CD4-positive, alpha-beta T cell treated with Interleukin-12 subunit alpha and Interleukin-12 subunit beta, for 1 hour (primary cell): ENCODE measurements at places on chromosomes 1 and 21.

DNA sequence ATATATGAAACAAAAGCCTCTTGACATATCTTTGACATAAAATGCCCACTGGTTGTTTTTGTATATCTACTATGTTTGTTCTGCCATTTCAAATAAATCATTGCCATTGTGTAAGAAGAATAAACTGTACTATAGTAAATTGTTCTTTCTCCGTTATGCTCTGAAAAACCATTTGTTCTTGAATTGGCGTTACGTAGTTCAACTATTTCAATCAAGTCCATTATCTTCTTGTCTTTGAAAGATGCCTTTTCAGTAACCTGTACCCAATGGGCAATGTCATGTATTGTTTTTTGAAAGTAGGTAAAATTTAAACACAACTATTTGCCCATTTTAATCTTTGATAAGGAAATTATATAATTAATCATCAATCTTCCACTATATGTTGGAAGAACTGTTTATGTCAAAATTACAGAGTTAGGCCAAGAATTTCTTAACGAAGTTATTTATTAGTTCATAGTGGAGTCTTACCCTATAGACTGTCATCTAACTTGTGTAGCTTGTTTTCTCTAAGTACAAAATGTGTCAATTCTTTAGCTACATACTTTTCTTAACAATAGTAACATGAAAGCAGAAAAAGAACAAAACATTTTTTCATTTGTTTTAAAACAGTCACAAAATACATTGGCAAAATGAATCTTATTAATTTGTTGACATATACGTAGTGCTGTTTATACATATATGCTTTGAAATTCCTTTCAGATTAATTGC lies 294.8 kb downstream of the PTPRC start:
- no peak for DNase-seq

GRCh38 chr1:32215629-32216480 lies 6.3 kb downstream of the TMEM234 start:
- DNase-seq, result peak; percentile 70

- peak; percentile 73 for DNase-seq
Observed at GRCh38 chr1:119968068-119968492, 71.8 kb upstream of the ADAM30 start.

- no peak for DNase-seq
Observed at GRCh38 chr1:67769633-67770256, 63.5 kb downstream of the GNG12 start.

DNA sequence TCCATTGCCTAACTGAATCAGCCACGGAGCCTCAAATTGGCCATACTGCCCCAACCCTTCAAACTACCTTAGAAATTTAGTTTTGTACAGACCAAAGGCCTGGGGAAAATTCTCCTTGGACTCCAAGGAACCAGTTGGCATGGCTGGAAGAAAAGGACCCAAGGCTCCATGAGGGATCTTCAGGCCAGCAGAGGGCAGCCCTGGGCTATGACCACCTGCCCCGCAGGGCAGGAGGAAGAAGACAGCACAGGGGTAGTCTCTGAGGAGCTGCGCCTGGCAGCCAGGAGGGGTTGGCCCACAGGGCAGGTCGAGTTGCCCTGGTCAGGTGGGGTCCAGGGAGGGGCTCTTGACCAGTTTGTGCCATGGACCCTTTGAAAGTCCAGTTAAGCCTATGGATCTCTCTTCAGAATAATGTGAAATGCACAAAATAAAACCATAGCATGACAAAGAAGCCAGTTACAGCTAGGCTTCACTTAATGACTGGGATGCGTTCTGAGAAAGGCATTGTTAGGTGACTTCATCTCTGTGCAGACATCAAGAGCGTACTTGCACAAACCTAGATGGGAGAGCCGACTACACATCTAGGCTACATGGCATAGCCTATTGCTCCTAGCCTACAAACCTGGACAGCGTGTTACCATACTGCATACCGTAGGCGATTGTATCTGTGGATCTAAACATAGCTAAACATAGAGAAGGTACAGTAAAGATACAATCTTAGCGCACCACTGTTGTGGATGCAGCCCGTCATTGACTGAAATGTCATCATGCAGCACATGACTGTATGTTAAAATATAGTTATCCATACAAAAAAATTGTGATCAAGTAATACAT lies 26.1 kb downstream of the CACNA1S start:
- DNase-seq, result peak; percentile 42

DNA sequence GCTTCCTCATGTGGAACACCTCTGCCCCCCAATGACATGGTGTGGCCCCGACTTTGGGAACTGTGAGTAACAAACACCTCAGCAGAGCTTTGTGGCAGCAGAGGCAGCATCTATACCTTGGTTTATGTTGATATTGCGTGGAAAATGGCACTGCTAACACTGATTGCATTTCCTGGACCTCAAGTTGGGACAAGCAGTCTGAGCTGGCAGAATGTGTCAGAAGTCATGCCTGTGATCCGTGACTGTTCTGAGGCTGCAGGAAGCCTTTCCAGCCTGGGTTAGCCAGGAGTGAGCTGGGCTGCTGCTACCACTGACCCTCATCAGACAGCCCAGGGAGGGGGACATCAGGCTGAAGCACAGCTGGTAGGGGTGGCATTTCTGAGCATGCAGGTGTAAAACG lies 268.5 kb downstream of the KCNJ6 start:
- DNase-seq, result no peak

DNA sequence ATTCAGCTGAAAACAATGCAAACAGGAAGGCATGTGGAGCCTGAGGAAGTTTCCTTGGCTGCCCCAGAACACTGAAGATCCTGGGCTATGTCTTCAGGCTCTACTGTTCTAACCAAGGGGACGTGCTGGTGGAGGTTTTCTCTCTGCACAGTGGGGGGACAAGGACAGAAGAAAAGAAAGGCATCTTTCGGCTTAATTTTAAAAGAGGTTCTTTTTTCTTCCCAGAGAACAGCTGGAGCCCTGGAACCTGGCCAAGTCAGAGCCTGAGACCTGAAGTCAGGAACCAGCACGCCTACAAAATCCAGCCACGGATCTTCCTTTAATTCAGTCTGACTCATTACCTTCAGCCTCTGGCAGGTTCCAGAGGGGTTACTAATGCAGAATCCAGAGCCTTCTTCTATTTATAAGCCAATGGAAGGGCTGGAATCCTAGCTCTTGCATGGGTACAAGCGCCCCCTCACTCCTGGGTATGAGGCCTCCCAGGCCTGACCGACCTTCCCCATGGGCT lies 19.8 kb downstream of the CTNNBIP1 start:
- DNase-seq, result no peak

DNA sequence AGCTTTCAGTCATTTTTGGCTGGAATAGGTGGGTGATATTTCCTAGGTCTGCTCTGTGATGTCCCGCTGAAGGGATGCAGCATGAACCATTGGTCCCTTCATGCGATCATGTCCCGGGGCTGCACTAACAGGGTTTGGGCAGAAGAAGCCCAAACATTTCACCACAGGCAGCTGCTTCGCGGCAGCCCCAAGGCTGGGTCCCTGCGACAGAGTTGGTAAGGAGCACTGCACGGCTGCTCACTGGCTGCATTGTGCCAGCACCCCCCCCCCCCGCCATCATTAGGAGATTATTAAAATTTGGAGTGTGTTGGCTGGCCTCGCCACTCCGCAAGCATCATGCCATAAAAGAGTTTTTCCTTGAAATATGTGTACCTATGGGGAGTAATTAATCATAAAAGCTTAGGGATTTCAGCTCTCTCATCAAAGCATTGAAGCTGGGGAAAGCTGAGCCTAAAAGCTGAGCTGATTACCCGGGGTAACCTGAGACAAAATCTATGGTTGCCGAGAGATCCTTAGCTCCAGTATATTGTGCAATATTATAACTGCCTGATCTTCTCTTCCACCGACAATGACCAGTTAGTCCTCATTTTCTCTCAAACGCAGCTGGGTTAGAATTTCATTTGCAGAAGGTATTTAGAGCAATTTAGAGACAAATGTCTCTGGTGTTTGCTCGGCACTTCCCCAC lies 62.5 kb downstream of the PEX14 start:
- no peak for DNase-seq

DNA sequence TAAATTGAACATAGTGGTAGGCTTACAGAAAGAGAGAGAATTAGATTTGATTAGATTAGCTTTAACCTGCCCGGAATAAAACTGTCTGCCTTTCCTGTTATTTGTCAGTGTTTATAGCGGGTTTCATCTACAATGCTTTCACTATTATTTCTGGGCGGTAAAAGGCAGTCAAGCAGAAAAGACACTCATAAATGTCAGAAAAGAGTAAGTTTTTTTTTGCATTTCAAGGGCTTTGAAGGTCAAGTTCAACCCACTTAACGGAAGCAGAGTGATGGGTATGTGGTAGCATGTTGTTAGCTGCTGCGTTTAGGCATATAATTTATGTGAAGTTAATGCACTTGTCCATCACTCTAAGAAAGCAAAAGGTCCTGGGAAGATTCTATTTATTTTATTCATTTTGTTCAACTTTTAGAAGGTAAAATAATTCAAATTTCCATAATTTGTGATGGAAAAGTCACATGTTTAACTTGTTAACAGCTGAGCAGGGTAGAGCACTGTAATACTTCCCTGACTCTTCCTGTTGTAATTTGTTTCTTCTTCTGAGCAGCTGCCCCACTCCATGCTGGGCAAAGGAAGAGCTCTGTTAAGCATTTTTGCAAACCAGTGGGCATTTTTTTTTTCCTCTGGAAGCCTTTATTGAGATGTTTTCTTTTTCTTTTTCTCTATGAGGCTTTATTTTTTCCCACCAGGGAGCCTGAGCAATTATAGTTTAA lies 220.1 kb downstream of the ST6GALNAC3 start:
- peak; percentile 26 for DNase-seq

DNA sequence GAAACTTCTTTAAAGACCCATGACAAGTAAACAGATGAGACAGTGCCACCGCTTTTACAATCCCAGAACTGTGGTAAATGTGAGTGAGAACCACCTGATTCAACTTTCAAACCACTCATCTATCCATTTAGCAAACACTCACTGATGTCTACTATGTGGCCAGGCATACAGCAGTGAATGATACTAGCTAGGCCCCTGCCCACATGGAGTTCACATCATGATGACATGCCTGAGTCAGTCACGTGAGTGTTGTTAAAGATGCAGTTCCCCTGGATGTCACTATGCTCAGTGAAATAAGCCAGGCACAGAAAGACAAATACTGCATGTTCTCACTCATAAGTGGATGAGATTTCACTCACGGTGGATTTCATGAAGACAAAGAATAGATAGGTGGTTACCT lies 28.4 kb downstream of the STX6 start:
- DNase-seq, result no peak

GRCh38 chr1:222461941-222462340 lies 86.0 kb downstream of the HHIPL2 start:
- DNase-seq, result no peak

GRCh38 chr1:116368241-116368640 lies 4.8 kb upstream of the ATP1A1 start:
- no peak for DNase-seq

DNA sequence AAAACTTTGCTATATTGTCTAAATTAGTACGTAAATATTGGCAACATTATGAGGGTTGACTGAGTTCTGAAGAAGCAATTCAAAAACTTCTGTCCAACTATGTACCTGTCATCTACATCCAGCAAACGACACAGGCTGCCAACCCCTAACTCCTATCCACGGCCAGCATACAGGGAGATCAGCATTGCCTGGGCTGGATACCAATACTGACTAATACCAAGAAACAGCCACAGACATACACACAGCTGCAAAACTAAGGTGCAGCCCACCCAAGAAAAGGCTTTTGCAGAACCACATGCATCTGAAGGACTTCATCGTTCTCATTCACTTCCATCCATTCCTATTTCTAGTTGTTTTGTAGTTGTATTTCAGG lies 2.0 kb downstream of the KIAA0319L start:
- DNase-seq, result no peak

DNA sequence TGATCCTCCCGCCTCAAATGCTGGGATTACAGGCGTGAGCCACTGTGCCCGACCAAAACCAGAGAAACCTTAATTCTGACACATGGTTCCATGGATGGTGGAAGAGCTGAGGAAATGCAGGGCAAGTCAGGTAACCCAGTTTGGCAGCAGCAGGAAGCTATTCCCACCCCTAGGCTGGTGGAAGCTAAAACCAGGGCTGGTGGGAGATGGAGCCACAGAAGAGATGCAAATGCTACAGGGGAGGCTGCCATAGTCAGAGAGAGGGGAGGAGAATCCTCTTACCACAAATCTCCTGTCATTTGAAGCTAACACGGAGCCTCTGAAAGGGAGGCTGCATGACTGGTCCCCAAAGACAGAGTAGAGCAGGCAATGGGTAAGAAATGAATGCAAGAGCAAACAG lies 4.1 kb upstream of the CDC42BPA start:
- DNase-seq, result no peak

GRCh38 chr1:117372863-117373412 lies 5.7 kb downstream of the MAN1A2 start:
- no peak for DNase-seq

DNA sequence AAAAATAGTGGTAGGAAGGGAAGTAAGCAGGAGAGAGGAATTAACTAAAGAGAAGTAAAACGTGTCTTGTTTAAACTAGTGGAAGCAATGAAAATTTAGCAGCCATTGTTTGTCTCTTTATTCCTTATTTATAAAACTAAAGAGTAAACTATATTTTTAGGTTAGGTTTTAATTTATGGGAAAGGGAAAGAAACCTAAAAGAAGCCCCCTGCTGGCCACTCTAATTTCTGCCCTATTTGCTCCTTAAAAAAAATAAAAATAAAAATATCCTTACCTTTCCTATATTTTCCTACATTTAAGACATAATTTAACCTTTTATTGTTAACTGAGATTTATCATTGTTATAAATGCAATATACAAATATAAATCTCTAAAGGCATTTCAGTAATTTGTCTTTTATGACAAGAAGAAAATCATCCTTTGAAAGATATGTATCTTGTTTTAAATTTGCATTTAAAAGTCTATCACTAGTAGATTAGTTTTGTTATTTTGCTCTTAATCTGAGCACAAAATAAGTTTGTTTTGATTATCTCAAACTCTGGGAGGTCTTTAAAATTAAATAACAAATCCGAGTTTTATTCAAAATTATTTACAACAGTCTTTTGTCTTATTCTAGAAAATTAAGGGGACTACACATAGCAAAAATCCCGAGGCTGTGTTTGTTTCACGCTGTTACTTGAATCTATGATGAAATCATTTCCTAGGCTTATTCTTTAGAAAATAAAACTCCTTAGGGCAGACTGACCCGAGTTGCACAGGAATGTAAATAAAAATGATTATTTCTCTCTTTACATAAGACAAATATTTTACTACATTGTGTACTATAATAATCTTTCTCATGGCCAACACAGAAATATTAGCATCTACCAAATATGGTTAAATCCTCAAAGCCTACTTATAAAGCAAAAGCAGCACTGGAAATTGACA lies 201.7 kb downstream of the NRIP1 start:
- DNase-seq, result no peak

DNA sequence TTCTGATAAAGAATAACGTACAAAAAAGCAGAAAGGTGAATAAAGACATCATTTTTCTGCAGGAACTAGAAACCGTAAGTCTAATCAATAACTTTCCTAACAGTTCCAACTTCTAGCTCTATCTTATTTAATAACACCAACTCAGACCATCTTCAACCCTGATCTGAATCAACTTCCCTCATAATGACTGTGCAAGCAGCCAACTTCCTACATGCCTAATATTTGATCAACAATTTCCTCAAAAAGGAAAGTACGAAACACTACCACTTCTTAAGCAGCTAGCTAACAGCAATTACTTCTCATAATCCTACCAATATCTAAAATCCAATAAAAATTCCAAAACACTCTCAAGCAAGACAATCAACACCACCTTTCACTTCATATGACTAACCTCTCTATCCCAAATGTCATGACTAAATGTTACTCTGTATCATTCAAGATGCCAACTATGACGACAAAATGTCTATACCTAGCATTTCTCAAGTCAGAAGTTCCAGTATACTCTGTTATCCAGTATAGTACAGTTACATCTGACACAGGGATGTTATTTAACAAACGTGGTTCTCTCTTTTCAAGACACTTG lies 1.7 kb downstream of the COP1 start:
- DNase-seq, result no peak

- no peak for DNase-seq
Observed at GRCh38 chr21:37623183-37623582, 256.6 kb downstream of the DYRK1A start.
